ENCODE measurements at places on chromosomes 16 and 17.

- no peak for DNase-seq
These were observed 46.8 kb downstream of the IL21R start for GRCh38 chr16:27448532-27449433.

GRCh38 chr16:10202649-10203048 is 20.4 kb upstream of the GRIN2A start:
- no peak for DNase-seq

GRCh38 chr16:23506606-23506994 is 3.7 kb downstream of the GGA2 start:
- no peak for DNase-seq

- DNase-seq, result no peak
These were observed 8.6 kb downstream of the XYLT1 start for GRCh38 chr16:17461951-17462729.

DNA sequence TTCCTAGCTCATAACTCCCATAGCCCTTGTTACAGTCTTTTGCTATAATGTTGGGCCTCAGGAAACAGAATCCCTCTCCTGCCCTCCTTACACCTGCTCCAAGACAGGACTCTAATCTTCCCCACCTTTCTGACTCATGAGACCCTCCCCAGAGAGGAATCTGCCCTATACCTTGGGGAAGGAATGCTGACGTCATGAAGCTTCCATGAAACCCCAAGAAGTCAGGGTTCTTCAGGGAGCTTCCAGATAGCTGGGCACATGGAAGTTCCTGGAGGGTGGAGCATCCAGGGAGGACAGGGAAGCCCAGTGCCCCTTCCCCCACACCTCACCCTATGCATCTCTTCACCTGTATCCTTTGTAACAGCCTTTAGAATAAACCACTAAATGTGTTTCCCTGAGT is 285.7 kb downstream of the SOX9 start:
- DNase-seq, result no peak

DNA sequence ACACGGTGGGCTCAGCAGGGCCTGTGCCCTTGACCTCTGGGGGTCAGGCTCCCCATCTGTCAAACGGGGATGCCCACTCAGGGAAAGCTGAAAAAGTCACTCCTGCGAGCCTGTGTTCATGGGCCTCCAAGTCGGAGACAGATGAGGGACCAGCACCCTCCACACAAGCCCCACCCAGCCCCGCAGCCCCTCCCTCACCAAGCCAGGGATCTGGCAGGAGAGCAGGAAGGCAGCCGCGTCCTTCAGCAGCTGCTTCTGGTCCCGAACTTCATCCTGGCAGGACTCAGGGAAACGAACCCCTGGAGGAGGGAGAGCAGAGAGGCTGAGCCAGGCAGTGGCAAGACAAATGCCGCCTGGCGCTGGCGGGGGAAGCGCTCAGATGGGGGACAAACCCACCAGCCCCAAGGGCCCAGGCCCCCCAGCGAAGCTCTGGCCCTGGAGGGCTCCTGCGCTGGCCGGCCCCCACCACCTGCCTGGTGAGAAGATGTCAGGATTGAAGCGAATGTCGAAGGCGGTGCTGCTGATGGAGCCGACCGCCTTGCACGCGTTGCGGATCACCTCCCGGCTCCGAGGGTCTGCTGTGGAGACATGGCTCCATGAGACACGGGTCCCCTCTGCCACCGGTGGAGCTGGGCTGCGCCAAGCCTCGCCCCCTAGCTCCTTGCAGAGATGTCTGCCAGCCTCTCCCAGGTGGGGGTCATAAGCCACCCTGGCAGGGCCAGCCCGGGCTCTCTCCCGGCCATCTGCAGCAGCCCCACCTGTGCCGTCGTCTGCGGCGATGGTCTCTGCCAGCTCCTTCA is 15.4 kb downstream of the CLUH start:
- no peak for DNase-seq
